ENCODE measurements at places on chromosomes 5 and 9.

DNA sequence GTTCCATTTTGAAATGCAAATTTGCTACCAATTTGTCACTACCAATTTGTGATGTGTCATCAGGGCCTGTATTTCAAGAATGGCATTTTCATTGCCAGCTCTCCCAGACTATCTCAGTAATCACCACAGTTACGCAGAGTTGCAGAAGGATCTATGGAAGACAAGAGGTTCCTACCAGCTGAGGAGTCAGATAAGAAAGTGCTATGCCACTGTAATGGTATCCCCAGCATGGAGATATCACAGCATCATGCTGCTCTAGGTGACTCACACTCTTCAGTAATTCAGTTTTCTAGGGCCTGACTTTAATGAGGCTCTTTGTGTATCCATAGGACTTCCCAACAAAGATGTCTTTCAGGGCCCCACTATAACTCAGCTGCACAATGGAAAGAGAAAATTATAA, 490.3 kb downstream of the ARHGEF28 start:
- no peak for DNase-seq

DNA sequence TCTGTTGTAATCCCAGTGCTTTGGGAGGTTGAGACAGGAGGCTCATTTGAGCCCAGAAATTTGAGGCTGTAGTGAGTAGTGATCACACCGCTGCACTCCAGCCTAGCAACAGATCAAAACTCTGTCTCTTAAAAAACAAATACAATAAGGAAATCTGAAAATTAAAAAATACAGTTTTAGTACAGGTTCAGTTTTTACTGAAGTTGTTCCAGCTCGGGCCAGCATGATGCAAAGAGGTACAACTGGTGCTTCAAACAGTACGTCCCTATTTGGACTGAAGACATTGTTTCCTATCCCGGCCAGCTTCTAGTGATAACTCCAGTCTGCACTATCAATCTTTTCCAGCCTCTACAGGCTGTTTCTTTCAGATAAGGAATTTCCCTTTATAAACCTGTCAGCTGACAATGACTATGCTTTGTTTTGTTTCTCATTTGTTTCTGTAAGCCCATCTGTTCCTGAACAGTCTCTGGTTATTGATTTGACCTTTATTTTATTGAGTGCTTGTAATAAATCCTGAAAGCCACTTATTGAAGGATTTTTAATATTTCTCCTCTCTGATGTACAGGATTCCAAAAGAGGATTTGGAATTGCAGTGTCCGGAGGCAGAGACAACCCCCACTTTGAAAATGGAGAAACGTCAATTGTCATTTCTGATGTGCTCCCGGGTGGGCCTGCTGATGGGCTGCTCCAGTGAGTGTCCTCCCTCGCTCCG, 41.9 kb downstream of the TJP2 start:
- no peak for DNase-seq

DNA sequence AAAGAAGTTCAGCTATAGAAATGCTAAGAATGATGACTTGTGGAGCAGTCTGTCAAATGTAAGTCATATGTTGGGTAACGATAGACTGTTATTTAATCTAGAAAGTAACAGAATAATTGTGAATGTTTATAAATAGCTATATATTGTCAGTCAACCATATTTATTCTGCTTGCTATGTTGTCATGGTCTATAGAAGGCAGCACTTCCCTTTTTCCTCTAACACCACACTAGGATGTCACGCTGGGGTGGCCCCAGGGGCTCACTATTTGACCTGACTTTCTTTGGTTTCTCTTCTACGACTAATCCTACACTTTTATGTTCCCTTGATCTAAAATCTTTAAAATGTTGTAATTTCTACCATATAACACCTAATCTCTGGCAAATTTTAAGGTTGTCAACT, 20.5 kb downstream of the ERAP2 start:
- DNase-seq, result no peak

- DNase-seq, result peak; percentile 49
Observed at GRCh38 chr5:132905938-132906337, 32.5 kb downstream of the LEAP2 start.

GRCh38 chr5:150057052-150057451, 29.3 kb downstream of the CSF1R start:
- DNase-seq, result no peak

- peak; percentile 5 for DNase-seq
Observed at GRCh38 chr9:112783551-112783954, 33.0 kb downstream of the SNX30 start.

Measured in NCI-H774 (cell line).